Renal pelvis (tissue), 12 donors: ENCODE measurements at places on chromosomes 1 and 21.
A peak's percentile ranks its signal among the peaks of the same experiment; 100 is the strongest.

GRCh38 chr1:16122916-16123315 is 33.0 kb downstream of the EPHA2 start:
- no peak for DNase-seq

- no peak for DNase-seq
These were observed 3.0 kb downstream of the BEST4 start for GRCh38 chr1:44785029-44785380.

GRCh38 chr1:116407033-116407432 is 34.0 kb downstream of the ATP1A1 start:
- DNase-seq, result no peak

DNA sequence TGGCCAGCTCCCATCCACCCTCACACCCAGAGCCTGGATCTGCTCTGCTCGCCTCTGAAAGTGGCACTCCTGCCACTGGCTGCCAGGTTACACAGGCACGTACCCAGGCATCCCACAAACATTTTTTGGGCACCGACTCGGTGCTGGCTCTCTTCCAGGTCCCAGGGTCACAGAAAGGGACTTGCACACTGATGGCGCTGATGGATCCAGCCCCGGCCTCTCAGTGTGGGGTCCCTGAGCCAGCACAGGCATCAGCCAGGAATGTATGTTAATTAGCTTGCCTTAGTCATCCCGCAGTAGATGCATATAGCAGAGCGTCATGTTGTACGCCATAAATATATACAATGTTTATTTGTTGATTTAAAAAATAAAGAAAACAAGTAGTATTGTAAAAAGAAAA is 537.2 kb downstream of the NPHP4 start:
- DNase-seq, result no peak

- no peak for DNase-seq
These were observed 9.9 kb downstream of the DMAP1 start for GRCh38 chr1:44223187-44223610.

GRCh38 chr1:109627692-109628399 is 8.2 kb downstream of the AMPD2 start:
- DNase-seq, result no peak

DNA sequence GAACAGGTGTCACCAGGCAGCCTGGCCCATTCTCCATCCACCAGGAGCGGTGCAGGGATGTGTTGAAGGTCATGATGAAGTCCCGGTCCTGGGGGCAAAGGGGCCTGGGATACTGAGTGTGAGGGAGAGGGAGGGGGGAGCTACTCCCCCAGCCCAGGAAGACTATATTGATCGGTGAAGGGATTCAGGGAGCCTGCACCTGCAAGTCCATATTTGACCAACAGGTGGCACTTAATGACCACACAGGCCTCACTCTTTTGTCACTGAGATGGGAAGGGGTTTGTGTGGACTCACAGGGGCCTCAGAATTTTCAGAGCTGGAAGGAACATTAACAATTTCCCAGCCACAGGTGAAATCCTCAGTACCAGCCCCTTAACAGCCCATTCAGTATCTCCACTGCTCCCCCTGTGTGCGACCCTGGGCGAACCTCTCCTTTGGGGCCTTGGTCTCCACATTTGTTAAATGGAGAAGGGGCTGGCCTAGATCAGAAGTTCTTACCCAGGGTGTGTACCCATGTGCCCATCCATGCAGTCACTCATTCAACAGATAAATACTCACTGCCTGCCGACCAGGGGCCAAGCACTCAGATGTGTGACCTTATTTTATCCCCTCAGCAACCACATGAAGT is 55.6 kb downstream of the NKAIN1 start:
- peak; percentile 34 for DNase-seq

DNA sequence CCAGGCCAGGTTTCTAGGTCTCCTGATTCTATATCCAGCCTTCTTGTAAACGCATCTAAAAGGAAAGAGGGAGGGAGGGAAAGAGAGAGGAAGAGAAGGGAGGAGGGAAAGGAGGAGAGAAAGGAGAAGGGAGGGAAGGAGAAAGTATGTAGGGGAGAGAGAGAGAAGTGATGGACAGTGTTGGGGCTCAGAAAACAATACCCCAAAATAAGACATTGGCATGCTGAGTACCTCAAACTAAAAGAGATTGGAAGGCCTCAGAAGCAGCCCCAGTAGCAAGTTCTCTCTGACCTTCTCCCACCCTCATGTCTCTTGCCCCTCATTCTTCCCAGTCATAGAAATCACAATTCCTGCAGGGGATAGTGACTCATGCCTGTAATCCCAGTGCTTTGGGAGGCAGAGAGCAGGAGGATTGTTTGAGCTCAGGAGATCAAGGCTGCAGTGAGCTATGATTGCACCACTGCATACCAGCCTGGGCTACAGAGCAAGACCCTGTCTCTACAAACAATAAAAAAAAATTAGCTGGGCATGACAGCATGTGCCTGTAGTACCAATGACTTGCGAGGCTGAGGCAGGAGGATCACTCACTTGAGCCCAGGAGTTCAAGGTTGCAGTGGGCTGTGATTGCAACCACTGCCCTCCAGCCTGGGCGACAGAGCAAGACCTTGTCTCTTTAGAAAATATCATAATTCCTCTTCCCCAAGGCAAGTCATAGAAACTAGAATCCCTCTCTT is 51.2 kb downstream of the DNTTIP2 start:
- DNase-seq, result no peak

DNA sequence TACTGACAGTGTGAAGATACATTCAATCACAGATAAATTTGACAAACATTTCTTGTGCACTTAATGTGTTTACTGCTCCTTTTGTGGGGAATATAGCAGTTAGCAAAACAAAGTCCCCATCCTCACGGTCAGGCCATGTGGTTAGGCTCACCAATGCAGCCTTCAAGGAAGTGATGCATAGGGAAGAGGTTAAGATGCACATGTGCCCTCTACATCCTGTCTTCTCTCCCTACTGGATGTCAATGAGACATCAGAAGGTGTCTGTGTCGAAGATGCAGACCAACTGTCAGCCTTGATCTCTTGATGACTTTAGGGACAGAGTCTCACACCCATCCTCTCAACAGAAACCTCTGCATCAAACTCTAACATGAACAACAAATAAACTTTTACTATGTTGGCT is 78.7 kb downstream of the FH start:
- no peak for DNase-seq

GRCh38 chr1:12146343-12147112 is 20.3 kb upstream of the TNFRSF1B start:
- DNase-seq, result no peak

DNA sequence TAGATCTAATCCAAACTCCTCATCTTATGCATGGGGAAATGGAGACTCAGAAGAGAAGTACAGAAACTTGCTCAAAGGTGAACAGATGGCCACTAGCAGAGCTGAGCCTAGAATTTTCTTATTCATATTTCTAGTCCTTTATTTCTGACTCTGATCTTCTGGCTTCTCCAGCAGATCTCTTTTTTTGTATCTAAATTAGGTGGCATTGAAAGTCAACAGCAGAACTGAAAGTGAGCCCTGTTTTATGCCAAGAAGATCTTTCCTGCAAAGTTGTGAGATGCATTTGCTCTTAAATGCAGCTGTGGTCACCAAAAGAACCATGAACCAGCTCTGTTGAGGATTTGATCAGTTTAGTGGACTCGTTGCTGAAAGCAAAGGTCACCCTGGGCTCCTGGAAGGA is 75.5 kb downstream of the KAZN start:
- DNase-seq, result no peak

- DNase-seq, result no peak
These were observed 6.5 kb upstream of the GOLPH3L start for GRCh38 chr1:150703427-150703826.

DNA sequence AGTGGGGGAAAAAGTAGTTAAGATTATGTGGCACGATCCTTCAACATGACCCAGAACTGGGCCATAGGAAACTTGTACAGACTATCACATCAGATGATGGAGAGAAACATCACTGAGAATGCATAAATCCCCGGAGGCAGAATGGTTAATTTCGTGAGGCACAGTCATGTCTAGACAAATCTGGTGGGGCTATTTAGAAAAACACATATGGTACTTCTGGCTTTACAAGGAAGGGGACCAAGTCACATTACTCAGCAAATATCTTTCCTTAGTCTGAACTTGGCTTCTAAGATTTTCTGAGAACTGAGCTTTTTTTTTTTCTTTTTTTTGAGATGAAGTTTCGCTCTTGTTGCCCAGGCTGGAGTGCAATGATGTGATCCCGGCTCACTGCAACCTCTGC is 9.2 kb upstream of the UQCRHL start:
- DNase-seq, result no peak

- DNase-seq, result no peak
These were observed 30.8 kb downstream of the ECE1 start for GRCh38 chr1:21259316-21260076.

DNA sequence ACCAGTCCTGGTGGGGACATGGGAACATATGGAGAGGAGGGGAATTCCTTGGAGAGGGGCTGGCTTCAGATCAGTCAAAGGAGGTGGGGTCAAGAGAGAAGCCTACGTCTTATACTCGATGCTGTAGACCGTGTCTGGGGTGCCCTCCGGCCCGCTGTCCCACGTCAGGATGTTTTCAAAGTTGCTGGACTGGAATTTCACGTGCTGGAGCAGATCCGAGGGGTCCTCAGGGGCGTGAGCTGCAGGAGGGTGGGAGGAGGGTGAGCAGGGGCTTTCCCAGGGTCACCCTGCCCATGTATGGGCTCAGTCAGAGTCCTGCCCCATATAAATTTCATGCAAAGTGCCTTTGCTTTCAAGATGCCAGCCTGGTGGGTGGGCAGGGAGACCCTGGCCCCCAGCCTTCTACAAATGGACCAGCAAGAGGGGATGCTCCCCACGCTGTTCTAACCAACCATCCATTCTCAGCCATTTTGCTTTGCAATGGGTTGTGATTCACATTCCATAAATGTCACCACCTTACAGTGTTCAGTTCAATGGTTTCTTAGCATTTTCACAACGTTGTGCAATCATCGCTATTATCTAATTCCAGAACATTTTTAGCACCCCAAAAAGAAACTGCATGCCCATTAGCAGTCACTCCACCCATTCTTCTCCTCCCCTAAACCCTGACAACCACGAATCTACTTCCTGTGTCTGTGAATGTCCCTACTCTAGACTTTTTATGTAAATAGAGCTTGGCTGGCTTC is 4.3 kb downstream of the IL22RA1 start:
- no peak for DNase-seq

DNA sequence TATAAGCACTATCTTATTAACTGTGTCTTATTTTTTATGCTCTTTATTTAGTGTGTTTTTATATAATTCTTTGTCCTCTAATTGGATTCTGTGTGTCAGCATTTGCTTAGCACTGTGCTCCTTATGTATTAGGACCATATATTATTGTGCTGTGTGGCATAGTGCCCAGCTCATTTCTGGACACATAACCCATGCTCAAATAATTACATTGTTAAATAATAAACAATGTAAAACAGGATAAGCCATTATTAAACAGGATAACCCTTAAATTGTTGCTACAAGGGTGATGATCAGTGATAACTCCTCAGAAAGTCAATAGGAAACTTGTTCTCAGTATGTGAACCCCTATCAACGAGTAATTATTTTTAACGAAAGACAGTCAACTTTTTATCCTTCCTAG is 150.4 kb downstream of the ADGRL4 start:
- DNase-seq, result no peak

DNA sequence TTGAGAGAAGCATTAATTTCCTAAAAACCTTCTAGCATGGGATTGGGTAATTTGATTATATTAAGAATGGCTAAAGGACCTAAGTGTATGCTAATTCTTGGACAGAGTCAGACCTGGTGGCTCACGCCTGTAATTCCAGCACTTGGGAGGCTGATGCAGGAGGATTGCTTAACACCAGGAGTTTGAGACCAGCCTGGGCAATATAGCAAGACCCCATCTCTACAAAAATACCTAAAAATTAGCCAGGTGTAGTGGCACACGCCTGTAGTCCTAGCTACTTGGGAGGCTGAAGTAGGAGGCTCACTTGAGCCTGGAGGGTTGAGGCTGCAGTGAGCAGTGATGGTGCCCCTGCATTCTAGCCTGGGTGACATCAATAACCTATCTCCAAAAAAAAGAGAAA is 45.9 kb upstream of the BMP8A start:
- DNase-seq, result no peak

- DNase-seq, result no peak
These were observed 9.5 kb downstream of the ATP1B1 start for GRCh38 chr1:169115891-169116585.

- DNase-seq, result no peak
These were observed 36.7 kb downstream of the EGLN1 start for GRCh38 chr1:231385416-231385748.

- no peak for DNase-seq
These were observed 325.6 kb downstream of the NEGR1 start for GRCh38 chr1:71956613-71957285.

DNA sequence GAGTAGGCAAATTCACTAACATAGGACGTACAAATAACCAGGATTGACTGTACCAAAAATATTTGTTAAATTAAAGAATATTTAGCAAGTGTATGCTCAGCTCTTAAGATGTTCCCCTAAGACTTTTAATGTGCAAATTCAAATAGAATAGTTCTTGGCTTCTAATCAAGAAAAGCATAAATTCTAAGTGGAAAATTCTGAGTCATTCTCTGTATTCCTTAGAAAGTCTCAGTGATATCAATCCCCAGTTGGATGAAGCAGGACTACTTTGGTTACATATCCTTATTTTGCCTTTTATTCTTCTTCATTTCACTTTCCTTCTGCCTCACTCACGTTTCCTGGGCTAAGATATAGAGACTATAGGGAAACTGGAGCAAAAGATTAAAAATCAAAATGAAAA is 130.2 kb downstream of the IFI44 start:
- DNase-seq, result no peak

- no peak for DNase-seq
These were observed 7.4 kb downstream of the SLC26A9 start for GRCh38 chr1:205935869-205936268.

DNA sequence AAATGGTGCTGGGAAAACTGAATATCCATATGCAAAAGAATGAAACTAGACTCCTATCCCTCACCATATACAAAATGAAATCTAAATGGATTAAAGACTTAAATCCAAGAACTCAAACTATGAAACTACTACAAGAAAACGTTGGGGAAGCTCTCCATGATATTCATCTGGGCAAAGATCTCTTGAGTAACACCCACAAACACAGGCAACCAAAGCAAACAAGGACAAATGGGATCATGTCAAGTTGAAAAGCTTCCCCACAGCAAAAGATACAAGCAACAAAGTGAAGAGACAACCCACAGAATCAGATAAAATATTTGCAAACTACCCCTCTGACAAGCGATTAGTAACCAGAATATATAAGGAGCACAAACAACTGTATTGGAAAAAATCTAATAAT is 13.8 kb downstream of the TTC13 start:
- DNase-seq, result no peak

GRCh38 chr1:94765958-94766357 is 54.2 kb upstream of the SLC44A3 start:
- no peak for DNase-seq

DNA sequence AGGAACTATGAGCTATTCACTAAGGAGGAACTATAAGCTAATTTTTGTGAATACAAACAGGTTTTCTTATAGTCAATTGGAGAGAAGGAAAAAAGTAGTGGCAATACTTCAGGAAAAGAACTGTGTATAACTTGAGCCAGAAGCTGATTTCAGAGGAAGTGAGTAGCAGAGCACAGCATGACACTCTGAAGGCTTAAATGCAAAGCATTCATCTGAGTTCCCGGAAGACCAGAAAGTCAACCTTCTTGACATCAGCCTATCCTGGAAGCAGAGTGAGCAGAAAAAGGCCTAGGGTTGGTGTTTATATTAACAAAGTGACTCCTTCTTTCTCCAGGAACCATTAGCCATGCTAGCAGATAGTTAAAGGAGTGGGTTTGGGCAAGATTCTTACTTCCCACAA is 545.2 kb downstream of the MRPL39 start:
- no peak for DNase-seq

GRCh38 chr1:30908696-30909364 is at the start of gene SDC3:
TSS of gene SDC3 (minus strand) at chr1:30908758. CDS start at chr1:30908586, 172 bp downstream.
- DNase-seq, result no peak

- no peak for DNase-seq
These were observed 134.9 kb downstream of the RUNX1 start for GRCh38 chr21:34914239-34914638.
